NCI-H1417 treated with DMSO at 0.1 percent for 48 hours (cell line): ENCODE measurements at places on chromosomes 7 and 10.

- no peak for DNase-seq
These were observed 12.5 kb upstream of the ARPC1A start for GRCh38 chr7:99313204-99313573.

DNA sequence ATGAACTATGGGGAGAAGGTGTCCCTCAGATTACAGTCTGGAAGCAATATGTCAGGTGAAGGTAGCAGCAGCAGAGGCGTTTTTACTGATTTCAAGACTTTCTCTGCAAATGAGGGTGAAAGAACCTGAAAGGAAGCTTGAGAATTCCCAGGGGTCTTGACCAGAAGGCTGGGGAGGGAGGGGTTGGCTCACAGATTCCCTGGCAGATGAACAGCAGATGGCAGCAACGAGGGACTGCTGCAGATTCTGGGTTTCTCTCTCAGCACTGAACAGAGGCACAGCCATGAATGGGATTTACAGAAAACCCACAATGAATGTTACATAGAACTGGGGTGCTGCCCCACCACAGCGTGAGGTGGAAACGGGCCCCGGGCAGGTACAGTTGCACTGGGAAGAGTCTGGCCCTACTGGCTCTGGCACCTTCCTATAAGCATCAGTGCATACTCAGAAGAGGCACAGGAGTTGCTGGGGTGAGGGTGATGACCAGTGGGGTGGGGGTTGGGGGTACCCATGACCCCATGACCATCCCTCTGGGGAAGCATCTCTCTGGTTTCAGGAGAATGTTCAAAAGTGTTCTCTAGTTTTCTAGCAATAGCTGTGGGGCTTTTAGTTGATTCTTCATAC, 317.8 kb downstream of the SH2D4B start:
- DNase-seq: no peak

DNA sequence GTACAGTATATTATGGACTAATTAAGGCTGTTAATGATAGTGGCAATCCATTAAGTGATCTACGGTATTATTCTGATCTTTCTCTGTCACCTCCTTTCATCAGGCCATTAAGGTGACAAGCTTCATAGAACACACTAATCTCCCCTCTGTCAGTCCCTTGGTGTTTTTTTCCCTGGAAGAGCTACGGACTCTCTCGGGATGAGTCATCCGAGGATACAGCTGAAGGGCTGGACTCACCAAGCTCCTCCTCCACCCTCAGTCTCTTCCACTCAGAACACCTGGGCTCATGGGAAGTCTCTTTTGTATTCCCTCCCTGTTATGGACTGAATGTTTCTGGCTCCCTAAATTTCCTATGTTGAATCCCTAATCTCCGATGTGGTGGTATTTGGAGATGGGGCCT, 69.8 kb upstream of the PLXNA4 start:
- DNase-seq: no peak

GRCh38 chr7:19715499-19715898, 6.7 kb upstream of the POLR1F start:
- no peak for DNase-seq

- no peak for DNase-seq
These were observed 186.5 kb upstream of the TMEM72 start for GRCh38 chr10:44724415-44725174.
